ENCODE measurements at places on chromosomes 13 and 19.

GRCh38 chr19:3403489-3404323, 37.3 kb downstream of the NFIC start:
- no peak for DNase-seq

- no peak for DNase-seq
These were observed 96.4 kb downstream of the KLF12 start for GRCh38 chr13:74037762-74038161.

GRCh38 chr13:27954406-27954851, 14.7 kb downstream of the CDX2 start:
- peak; percentile 68 for DNase-seq

DNA sequence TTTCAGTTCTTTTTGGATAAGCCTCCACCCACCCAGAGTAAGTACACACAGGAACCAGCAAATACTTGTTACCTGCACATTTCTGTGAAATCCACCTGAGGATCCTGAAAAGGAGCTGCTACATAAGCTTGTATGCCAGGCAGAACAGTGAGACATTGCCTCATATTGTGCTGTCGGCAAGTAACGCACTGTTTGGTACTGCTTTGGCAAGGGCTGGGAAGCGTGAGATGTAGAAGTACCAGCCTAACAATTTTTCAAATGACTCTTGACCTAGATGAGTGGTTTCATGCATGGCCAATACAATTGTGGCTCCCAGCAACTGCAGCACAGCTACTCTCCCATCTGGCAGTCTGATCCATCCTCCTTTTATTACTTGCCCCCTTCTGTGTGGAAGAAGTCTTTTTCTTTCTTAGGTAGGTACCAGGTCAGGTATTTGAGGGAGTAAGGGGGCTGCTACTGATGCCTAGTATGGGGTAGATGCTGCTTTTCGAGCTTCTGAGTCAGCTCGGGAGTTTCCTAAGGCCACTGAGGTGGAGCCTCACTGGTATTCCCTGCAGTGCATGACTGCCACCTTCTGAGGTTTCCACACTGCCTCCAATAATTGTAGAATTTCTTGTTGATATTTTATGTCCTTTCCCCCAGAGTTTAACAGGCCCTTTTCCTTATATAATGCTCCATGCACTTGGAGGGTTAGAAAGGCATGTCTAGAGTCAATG, 52.2 kb downstream of the ZNF737 start:
- DNase-seq: no peak

- DNase-seq: no peak
These were observed 16.7 kb upstream of the SPART start for GRCh38 chr13:36362914-36363313.

DNA sequence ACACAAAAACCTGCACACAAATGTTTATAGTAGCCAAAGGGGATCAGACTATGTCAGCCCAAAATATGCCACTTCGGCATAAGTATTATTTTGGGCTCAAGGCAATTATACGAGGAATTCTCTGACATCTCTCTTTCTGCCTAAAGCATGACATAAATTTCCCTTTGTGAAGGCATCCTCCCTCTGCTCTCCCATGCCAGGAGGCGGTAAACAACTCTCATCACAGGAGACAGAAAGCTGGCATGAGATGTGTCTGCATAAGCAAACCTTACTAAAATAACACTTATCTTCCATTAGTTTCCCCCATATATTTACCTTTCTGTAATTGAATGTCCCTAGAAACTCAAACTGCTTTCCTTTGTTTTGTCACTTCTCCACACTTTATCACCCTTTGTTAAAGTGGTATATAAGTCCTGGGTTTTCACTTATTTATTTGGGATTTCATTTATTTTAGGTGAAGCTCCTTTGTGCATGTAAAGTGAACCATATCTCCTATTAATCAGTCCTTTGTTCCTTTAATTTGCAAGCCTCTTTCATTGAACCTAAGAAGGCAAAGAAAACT, 68.3 kb downstream of the LACC1 start:
- no peak for DNase-seq

GRCh38 chr19:9058905-9059667, 27.8 kb upstream of the OR1M1 start:
- DNase-seq: peak; percentile 90

Measured in A549 (cell line).